ENCODE measurements at places on chromosomes 13 and 19.

- no peak for DNase-seq
Observed at GRCh38 chr13:20544201-20544923, 18.7 kb upstream of the CRYL1 start.

- DNase-seq = no peak
Observed at GRCh38 chr13:23848646-23849141, 40.5 kb downstream of the MIPEP start.

DNA sequence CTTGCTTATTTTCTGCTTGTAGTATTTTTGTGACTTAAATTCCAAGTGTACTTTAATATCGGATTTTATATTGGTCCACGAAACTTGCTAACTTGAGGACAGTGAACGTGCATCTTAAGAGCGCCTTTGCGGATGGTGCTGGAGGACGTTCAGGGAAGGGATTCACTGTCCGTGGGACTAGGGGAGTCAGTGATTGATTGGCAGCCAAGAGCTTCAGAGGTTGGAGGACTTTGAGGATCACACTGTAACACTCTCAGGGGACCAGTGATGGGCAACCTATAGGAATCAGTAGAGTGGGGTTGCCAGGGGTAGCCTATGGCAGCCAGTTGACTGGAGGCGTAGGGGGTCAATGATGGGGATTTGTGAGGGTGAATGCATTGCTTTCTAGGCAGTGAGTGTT lies 516 bp downstream of the ZNF175 start:
- DNase-seq = no peak

- no peak for DNase-seq
Observed at GRCh38 chr19:12996406-12997094, 1.3 kb downstream of the NFIX start.

DNA sequence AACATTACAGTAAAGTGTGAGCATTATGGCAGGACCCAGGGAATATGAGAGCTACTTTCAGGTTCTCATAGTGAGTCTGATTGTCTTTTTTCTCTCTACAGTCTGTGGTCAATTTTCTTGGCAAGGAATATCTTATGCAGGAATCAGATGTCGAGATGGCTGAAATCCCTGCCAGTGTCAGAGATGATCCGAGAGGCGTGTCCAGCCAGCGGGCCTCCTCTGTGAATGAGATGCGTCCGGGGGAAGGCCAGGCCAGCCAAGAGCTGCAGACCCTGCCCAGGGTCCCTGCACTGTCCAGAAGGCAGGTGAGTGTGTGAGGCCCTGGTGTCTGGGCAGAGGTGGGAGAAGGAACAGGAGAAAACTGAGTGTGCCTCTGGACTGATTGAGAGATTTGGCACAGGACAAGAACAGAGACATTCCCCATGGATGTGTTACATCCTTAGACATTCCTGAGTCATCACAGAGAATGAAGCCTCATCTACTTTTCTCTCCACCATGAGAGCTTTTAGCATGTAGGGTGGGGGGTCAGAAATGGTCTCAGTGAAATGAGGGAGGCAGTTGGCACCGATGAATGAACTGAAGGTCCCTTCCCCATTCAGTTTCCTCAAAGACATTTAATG lies 27.3 kb upstream of the EDDM13 start:
- DNase-seq = no peak

DNA sequence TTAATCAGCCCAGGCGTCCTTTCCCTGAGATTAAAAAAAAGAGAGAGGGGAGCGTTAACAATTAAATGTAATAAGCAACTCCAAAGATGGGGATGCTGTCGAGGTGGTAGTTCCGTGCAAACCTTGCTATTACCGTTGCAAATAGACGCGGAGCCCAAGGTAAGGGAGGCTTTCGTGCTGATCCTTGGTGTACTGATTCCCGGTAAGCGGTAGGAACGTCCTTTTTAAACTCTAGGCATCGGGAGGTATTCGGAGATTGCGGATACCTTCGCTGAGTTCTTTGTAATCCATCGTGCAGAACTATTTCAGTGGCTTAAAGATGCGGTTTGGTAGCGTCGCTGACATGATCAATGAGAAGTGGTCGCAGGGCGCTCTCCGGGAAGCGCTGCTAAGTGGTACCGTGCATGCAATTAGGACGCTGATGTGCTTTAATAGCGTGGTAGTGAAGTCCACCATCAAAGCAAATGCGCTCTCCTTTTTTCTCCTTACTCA lies 3.1 kb downstream of the SLITRK5 start:
- DNase-seq = no peak

DNA sequence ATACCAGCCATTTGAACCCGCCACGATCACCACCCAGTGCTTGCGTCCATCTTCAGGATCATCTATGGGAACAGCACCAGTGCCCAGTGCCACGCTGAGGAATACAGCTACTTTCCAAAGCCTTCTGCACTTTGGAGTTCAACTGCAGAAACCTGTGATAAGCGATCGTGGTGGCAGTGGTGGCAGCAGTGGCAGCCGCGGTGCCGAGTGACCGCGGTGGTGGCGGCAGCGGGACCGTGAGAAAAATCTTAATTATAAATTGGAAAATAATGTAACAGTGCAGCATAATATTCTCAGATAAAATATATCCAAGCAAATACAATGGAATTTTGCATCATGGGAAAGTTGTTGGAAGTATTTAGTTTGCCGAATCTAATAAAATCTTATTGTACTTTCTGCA lies 2270.9 kb downstream of the PCDH9 start:
- DNase-seq = no peak

GRCh38 chr19:32748497-32748896 lies 28.9 kb downstream of the TDRD12 start:
- no peak for DNase-seq

DNA sequence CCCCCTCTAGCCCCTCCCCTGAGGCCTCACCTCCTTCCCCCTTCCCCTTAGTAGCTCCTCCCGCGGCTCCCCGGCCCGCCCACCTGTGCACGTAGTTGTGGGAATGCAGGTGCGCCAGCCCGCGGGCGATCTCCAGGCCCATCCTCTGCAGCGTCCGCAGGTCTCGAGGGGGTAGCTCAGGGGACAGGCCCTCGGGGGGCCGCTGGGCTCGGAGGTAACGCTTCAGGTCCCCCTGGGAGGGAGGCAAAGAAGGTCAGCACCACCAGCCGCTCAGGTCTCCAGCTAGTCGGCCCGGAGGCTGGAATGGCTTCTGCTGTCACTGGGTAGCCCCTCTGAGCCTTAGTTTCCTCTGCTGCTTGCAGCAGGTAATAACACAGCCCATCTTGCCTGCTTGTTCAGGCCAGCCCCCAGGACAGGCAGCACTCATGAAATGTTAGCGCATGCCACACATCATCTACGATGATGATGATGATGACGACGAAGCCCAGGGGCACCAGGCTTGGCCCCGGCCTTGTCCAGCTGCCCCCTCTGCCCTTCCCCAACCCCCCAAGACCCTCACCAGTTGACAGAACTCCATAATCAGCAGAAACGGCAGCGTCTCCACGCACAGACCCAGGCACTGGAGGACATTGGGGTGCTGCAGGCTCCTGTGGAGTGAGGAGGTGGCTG lies 9.2 kb downstream of the LMTK3 start:
- DNase-seq = no peak

GRCh38 chr13:40585911-40586471 lies 80.5 kb downstream of the FOXO1 start:
- no peak for DNase-seq

DNA sequence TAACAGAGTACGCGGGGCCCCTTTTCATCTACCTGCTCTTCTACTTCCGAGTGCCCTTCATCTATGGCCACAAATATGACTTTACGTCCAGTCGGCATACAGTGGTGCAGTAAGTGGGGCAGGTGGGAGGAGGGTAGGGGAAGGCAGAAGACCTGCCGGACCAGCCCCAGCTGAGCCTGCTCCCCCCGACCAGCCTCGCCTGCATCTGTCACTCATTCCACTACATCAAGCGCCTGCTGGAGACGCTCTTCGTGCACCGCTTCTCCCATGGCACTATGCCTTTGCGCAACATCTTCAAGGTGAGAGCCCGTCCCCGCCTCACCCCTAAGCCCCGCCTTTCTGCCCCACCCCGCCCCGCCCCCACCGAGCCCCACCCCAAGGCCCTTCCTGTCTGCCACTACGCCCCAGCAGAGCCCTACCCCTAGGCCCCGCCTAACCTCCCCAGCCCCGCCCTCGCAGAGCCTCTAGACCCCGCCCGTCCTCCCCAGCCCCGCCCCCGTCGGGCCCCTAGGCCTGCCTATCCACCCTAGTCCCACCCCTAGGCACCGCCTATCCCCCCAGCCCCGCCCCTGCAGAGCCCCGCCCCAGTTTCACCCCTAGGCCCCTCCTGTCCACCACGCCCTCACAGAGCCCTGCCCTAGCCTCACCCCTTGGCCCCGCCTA lies 7.7 kb downstream of the NDUFB7 start:
- DNase-seq = no peak

GRCh38 chr13:60836821-60837220 lies 439.8 kb downstream of the TDRD3 start:
- DNase-seq = no peak

All from central memory CD8-positive, alpha-beta T cell (primary cell).